ENCODE measurements at places on chromosomes 2 and 18.

DNA sequence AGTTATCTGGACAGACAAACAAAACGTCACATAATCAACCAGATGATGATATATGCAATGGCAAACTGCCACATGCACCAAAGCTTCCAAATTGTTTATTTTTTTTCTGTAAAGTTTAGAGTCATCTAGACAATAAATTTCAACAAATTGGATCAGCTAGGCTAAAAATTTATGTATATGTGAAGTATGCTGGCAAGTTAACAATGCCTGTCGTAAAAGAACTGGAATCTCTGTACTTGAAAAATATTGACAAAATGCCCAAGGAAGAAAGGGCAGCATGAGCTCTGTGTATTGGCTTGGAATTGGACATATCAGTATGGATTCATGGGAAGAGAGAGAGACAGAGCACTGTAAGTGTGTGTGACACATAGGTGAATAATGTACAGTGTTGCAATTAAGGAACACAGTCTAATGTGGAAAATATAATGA lies 309.8 kb downstream of the ERBB4 start:
- no peak for DNase-seq

GRCh38 chr2:161238265-161238559 lies 70.0 kb upstream of the PSMD14 start:
- DNase-seq: no peak

DNA sequence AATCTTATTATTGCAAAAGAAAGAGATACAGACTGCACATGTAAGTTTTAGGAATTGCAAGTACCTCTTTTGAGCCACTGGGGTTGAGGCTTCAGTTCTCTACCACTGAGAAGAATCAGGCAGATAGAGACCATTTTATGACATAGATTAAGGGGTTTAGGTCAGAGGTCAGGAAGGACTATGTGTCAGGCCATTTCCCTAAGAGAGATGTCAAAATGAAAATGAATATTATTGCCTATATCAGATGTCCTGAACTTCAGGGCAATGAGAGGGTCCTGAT lies 113.7 kb downstream of the GATA6 start:
- DNase-seq: no peak

GRCh38 chr2:102582845-102583244 lies 36.5 kb upstream of the SLC9A2 start:
- no peak for DNase-seq

GRCh38 chr18:63892566-63892965 lies 5.1 kb downstream of the SERPINB2 start:
- no peak for DNase-seq

- DNase-seq: no peak
Measured at GRCh38 chr2:118168615-118169014, 80.3 kb downstream of the INSIG2 start.

GRCh38 chr2:105557021-105557920 lies 158.4 kb upstream of the FHL2 start:
- no peak for DNase-seq

DNA sequence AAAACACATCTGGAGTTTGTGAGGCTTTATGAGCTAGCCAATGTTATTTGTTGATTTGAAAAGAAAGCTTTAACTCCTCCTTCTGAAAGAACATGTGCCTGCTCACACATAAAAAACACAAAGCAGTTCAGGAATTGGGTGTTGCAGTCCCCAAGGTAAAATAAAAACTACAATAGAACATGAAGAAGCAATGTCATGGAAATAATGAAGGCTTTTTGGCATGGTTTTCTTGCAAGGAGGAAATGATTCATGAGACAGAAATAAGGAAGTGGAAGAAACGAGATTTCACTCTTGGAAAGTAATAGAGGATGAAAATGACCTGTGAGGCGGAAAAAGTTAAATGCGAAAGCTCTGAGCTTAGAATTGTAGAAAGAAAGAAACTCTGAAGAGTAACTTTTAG lies 81.1 kb downstream of the TRIB2 start:
- no peak for DNase-seq

Data from activated CD4-positive, alpha-beta T cell treated with anti-CD3 and anti-CD28 coated beads, Interleukin-2, amount 50 U/mL, for 16 hours (primary cell).